Activated gamma-delta T cell treated with Interleukin-2 at 50 U/mL for 16 hours (primary cell): ENCODE measurements at places on chromosomes 12 and 14.

DNA sequence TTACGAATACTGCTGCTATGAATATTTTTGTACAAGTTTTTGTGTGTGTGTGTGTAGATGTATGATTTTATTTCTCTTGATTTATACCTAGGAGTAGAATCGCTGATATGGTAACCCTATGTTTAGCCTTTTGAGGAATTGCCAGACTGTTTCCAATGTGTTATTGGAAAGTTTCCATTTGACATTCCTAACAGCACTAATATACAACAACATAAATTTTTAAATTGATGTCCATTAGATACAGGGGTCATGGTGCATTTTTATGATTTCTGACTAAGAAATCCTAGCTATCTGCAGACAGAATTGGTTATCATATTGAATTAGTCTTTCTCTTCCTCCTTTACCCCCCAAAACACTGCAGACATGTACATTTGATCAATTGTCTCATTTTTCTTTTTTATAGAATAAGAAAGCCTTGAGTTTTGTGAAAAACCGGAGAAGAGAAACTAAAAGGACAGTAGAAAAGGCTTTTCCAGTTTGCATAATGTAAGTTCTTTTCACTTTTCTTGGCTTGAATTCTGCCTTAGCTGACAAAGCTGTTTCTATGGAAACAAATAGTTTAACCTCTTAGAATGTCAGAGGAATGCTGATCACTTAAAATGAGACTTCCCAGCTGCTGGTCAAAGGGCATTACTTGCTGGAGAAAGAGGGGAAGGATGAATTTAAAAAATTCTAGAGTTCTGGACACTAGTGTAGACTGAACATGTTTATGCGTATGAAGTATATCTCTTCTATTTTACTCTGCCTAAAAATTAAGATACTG is 28.2 kb downstream of the PALS1 start:
- no peak for DNase-seq

DNA sequence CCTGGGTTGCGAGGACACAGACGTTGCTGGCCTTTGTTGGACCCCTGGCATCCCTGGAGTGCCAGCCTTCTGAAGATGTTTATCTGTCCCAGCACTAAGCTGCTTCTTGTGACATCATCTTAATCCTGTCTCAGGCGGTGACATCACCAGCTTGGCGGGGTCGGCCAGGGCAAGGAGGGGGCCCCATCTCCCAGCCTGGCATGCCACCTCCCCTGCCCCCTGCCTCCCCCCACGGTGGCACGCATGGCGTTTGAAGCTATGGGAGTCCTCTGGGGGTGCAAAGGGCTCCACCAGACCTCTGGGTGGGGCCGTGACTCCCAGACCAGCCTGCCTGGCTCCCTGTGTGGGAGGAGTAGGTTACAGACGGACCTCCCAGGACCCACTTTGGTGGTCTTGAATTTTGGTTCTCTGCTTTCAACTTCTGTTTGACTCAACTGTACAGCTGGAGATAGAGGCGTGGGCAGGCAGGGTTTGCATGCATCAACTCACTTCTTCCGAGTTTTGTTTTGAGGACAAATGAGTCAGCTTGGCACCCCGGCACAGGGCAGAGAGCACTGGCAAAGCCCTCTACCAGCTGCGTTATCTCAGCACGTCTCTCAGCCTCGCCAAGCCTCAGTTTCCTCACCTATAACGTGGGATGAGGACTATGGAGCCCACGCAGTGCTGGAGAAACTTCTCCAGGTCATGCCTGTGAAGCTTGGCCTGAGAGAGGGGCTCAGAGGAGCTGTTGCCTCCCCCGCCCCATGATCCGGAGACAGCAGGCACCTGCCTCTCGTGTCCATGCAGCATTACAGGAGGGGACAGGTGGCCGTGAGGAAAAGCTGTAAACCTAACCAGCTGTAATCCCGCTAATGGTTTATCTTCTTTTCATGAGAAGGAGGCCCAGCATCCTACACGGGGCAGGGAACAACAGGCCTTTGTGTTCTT is 38.8 kb upstream of the EML1 start:
- no peak for DNase-seq

DNA sequence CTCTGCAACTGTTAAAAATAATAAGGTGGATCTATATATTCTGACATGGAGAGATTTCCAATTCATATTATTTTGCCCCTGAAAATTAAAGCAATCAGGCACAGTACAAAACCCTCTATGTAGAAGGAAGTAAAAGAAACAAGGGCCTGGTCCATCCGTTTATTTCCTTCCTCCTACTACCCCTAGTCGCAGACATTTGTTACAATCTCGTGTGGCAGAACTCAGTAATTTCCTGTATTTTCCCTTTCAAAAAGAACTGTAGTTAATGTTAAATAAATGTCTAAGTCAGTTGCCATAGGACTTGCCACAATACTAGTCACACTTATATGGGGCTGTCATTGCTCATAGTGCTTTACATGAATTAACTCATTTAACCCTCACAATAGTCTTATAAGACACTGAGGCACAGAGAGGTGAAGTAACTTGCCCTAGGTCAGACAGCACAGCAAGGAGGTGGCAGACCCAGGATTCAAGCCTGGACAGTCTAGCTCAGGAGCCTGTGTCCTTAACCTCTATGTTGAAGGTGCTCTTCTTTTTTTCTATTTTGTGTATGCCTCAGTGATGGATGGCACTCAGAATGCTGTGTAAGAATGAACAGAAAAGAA is 24.2 kb downstream of the NINJ2 start:
- DNase-seq, result no peak

DNA sequence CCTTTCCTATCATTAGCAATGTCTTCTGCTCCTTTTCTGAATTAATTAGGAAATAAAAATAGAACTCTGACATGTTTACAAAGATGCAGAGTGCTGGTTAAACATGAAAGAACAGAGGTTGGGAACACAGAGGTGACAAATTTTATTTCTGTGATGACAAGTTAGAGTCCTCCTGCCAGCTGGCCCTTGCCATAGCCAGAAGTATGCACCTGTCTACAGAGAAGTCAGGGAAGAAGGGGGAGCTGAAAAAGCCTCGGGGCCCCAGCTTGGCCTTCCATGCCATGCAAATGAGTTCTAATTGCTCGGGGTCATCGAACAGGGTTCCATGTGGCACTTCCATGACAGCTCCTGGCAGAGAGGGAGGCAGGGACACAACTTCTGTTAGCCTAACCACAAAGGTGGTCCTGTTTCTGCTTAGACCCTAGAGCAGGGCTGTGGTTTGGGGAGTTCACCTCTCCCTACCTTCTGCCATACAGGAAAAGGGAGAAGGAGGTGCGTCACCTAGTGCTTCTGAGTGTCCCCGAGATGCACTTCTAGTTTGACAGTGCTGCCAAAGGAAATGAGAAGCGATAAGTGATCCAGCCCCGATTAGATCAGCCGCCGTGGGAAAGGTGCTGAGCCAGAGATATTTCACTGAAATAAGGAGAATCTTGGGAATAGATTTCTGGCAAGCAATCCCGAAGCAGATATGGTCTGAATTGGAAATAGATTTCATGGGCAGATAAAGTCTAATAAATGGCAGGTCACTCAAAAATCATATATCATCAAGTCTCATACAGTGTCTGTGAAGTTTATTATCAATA is 155.8 kb upstream of the FOXN3 start:
- no peak for DNase-seq

GRCh38 chr14:64828071-64828470 is 51.6 kb downstream of the SPTB start:
- DNase-seq, result no peak
